Aorta (tissue), 5 donors: ENCODE measurements at places on chromosomes 7 and 10. TPM values are rescaled to one million over a fixed set of nuclear protein-coding genes. Genes with fewer than 3 reads are reported as not detected.

- H3K4me3 ChIP-seq = no peak overlapping the region
- no peaks in the 10 kb centered on the region for H3K36me3 ChIP-seq
- H3K27me3 ChIP-seq = no peaks in the 10 kb centered on the region
- no peak for DNase-seq
Observed at GRCh38 chr10:3708852-3709251, 76.2 kb downstream of the KLF6 start.

DNA sequence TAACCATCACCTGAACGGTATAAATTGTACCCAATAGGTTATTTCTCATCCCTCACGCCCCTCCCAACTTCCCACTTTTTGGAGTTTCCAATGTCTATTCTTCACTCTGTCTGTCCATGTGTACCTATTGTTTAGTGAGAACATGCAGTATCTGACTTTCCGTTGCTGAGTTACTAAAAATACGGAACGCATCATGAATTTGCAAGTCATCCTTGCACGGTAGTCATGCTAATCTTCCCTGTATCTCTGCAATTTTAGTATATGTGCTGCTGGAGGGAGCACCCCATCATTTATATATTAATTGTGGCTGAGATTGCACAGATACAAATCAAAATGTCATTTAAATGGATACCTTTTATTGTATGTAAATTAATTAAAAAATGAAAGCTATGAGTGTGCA is 75.7 kb upstream of the SFMBT2 start:
- no peak overlapping the region for H3K4me3 ChIP-seq
- no peaks in the 10 kb centered on the region for H3K27me3 ChIP-seq
- no peak for DNase-seq
- H3K27ac ChIP-seq = no peak overlapping the region

GRCh38 chr10:28087661-28088351 is 88.9 kb upstream of the ODAD2 start:
- no peaks in the 10 kb centered on the region for H3K4me1 ChIP-seq
- no peak overlapping the region for H3K27ac ChIP-seq
- DNase-seq = no peak

GRCh38 chr7:22885797-22886261 is 63.2 kb upstream of the TOMM7 start:
- DNase-seq = no peak
- no peaks in the 10 kb centered on the region for H3K36me3 ChIP-seq
- no peak overlapping the region for H3K27ac ChIP-seq
- H3K4me3 ChIP-seq = no peak overlapping the region

The HSPA12A gene
- total RNA-seq = 25.7 TPM

The FKBP9 gene
- total RNA-seq = 122 TPM
